Activated naive CD4-positive, alpha-beta T cell treated with anti-CD3 and anti-CD28 coated beads for 36 hours (primary cell): ENCODE measurements at places on chromosomes 2 and 18.

- H3K4me3 ChIP-seq = no peak overlapping the region
- H3K27me3 ChIP-seq = no peaks in the 10 kb centered on the region
Measured at GRCh38 chr18:76951456-76952247, 129.3 kb downstream of the ZNF236 start.

- peak overlapping the region; percentile 97 for H3K4me3 ChIP-seq
- peaks cover 14% of the 10 kb centered on the region for H3K4me1 ChIP-seq
- H3K27me3 ChIP-seq = no peaks in the 10 kb centered on the region
- peak overlapping the region; percentile 71 for H3K27ac ChIP-seq
Measured at GRCh38 chr2:108787216-108787541, 608 bp downstream of the CCDC138 start.

DNA sequence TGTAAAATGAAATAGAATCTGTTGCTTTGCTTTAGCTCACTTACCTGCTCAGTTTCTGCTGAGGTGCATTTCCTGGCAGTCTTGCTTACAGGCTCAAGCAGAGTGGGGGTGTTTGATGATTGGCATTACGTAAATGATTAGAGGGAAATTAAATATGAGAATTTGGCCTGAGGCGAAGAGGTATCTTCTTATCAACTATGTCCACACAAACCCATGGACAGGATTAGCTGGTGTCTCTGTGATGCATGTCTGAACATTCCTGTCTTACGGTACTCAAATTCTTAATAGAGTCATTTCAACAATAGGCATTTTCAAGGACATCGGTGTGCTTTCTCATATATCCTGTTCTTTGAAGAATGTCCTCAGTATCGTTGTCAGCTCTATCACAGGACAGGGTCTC lies 102.1 kb downstream of the PRPF40A start:
- no peaks in the 10 kb centered on the region for H3K27me3 ChIP-seq
- H3K4me3 ChIP-seq = no peak overlapping the region
- no peaks in the 10 kb centered on the region for H3K36me3 ChIP-seq

DNA sequence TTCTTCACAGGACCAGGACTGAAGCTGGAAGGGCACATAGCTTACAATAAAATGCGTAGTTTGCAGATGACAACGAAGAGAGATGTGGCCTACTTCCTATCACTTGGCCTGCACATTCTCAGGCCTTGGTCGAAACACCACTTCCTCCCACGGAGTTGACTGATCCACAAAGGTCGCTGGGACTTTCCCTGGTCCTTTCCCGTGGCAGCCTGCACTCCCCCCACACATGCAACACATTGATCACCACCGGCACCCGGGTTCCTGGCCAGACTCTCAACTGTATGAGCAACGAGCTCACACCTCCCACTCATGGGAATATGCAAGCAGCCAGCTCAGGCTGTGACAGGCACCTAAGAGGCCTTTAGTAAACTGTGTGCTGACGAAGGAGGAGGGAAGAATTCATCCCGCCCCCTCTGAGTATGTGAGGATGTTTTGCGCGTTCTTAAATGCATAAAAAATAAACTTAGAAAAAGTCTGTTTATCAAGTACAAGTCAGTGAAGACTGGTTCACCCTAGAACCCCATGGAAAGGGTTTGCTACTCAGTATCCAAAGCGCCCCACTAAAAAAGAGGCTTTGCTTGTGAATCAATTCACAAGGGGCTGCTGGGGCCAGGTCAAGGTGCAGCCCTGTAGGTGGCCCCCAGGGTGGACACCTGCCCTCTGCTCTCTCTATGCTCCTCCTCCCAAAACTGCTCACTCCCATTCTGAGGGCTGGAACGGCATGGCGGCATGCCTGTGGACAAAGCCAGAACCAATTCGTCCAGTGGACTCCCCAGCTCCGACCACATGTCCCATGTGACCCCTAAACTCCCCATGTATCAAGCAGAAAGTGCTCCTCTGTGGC lies 154.3 kb downstream of the EIPR1 start:
- no peaks in the 10 kb centered on the region for H3K27me3 ChIP-seq
- peak overlapping the region; percentile 35 for H3K4me3 ChIP-seq
- H3K4me1 ChIP-seq = peaks cover 44% of the 10 kb centered on the region
- peaks cover 40% of the 10 kb centered on the region for H3K36me3 ChIP-seq
- H3K27ac ChIP-seq = peak overlapping the region; percentile 100

DNA sequence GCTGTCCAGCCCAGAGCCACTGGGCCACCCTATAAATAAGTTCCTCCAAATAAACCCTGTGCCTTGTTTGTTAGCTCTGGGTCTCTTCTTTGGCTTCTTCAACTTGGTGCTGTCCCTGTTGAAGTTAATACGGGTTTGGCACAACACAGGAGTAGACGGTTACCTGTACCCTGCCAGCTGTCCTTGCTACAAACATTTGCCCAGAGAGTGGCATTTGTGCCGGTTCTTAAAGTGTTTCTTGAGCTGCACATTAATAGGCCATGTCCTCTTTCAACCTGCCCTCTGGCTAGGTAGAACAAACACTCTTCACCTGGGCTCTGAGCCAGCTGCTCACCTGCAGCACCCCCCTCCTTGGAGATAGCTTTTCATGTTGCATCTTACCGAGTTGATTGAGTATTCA lies 139.2 kb downstream of the NEDD4L start:
- no peak overlapping the region for H3K4me3 ChIP-seq
- no peaks in the 10 kb centered on the region for H3K4me1 ChIP-seq
- no peaks in the 10 kb centered on the region for H3K27me3 ChIP-seq
- no peak for DNase-seq
- no peak overlapping the region for H3K27ac ChIP-seq

GRCh38 chr2:2800697-2801096 lies 469.6 kb upstream of the MYT1L start:
- H3K4me1 ChIP-seq = no peaks in the 10 kb centered on the region
- H3K36me3 ChIP-seq = no peaks in the 10 kb centered on the region
- no peak overlapping the region for H3K4me3 ChIP-seq
- DNase-seq = no peak

GRCh38 chr2:179348906-179349305 lies 84.3 kb upstream of the SESTD1 start:
- no peaks in the 10 kb centered on the region for H3K27me3 ChIP-seq
- H3K36me3 ChIP-seq = no peaks in the 10 kb centered on the region
- H3K4me1 ChIP-seq = no peaks in the 10 kb centered on the region
- no peak for DNase-seq

- no peaks in the 10 kb centered on the region for H3K36me3 ChIP-seq
- DNase-seq = no peak
- no peak overlapping the region for H3K27ac ChIP-seq
- no peaks in the 10 kb centered on the region for H3K27me3 ChIP-seq
Measured at GRCh38 chr18:48580066-48580465, 41.2 kb downstream of the CTIF start.

DNA sequence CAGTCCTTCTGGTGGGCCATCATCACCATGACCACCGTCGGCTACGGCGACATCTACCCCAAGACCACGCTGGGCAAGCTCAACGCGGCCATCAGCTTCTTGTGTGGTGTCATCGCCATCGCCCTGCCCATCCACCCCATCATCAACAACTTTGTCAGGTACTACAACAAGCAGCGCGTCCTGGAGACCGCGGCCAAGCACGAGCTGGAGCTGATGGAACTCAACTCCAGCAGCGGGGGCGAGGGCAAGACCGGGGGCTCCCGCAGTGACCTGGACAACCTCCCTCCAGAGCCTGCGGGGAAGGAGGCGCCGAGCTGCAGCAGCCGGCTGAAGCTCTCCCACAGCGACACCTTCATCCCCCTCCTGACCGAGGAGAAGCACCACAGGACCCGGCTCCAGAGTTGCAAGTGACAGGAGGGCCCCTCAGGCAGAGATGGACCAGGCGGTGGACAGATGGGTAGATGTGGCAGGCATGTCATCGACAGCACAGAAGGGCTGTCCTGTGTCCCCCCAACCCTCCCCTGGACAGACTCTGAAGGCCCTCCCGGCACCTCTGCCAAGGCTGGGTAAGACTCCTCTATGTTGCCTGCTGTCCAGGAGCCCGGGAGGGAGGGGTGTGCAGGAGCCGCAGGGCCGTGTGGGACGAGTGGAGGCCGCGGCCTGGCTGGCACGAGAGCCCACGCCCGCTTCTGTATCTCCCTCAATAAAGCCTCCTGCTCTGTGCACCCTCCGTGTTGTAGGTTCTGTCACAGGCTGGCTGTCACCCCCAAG lies 2.0 kb downstream of the KCNF1 start:
- peaks cover 9% of the 10 kb centered on the region for H3K4me1 ChIP-seq
- H3K27me3 ChIP-seq = peaks cover 32% of the 10 kb centered on the region
- H3K4me3 ChIP-seq = no peak overlapping the region

GRCh38 chr2:23620841-23621341 lies 235.9 kb downstream of the KLHL29 start:
- DNase-seq = no peak
- no peaks in the 10 kb centered on the region for H3K27me3 ChIP-seq
- H3K27ac ChIP-seq = no peak overlapping the region
- no peak overlapping the region for H3K4me3 ChIP-seq
- no peaks in the 10 kb centered on the region for H3K4me1 ChIP-seq

DNA sequence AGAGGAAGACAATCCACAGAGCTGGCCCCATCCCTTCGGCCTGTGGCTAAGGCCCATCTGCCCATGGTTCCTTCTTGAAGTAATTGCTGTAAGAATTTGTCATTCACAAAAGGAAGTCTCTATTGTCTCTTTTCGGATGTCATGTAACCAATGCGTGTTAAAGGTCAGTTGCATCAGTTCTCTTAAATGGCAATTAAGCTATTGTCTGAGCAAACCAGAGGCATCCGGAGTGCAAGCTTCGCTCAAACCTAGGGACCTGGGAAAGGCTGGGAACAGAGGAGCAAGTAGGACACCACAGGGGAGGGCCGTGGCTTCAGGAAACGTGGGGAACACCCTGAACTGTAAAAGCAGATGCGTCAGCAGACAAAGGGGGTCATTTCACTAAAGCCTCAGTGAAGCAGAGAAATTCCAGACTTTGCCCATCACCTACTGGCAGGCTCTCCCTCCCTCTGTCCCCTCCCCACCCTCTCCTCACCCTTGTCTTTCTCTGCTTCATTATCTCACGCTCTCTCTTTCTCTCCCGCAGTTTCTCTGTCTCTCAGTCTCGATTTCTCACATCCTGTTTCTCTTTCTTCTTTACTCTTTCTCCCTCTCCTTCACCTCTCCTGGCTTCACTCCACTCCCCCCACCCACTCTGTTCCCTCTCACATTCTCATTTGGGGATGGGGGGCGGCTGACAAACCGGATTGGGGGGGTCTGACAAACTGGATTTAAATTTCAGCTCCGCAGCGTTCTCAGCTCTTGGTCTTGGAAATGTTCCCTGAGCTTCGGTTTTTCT lies 204.6 kb upstream of the TNP1 start:
- peaks cover 2% of the 10 kb centered on the region for H3K27me3 ChIP-seq
- H3K36me3 ChIP-seq = no peaks in the 10 kb centered on the region
- no peaks in the 10 kb centered on the region for H3K4me1 ChIP-seq
- H3K27ac ChIP-seq = no peak overlapping the region
- DNase-seq = no peak
- no peak overlapping the region for H3K4me3 ChIP-seq

DNA sequence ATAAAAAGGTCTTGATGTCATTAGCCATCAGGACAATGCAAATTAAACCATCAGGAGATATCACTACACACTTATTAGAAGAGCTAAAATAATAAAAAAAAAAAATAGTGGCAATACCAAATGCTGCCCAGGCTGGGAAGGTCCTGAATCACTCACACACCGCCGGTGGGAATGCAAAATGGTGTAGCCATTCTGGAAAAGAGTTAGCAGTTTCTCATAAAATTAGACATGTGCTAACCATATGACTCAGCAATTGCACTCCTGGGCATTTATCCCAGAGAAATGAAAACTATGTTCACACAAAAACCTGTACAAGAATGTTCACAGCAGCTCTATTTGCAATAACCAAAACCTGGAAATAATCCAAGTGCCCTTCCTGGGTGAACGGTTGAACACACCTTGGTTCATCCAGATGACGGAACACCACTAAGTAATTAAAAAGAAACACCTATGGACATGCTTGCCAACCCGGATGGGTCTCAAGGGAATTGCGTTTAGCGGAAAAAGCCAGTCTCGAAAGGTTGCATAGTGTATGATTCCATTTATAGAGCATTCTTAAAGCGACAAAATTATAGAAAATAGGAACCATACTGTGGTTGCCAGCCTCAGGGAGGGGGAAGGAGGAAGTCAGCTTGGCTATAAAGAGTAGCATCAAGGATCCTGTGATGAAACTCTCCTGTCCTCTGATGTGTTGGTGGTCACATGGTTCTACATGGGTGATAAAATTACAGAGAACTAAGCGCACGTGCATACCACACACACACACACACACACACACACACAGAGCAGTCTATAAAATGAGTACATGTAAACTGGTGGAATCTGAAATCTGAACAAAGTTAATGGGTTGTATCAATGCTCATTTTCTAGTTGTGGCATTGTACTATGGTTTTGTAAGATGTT lies 4.6 kb downstream of the MBP start:
- H3K4me3 ChIP-seq = peak overlapping the region; percentile 38
- H3K4me1 ChIP-seq = peaks cover 77% of the 10 kb centered on the region
- H3K36me3 ChIP-seq = peaks cover 20% of the 10 kb centered on the region
- peak overlapping the region; percentile 73 for H3K27ac ChIP-seq
- peak; percentile 55 for DNase-seq

DNA sequence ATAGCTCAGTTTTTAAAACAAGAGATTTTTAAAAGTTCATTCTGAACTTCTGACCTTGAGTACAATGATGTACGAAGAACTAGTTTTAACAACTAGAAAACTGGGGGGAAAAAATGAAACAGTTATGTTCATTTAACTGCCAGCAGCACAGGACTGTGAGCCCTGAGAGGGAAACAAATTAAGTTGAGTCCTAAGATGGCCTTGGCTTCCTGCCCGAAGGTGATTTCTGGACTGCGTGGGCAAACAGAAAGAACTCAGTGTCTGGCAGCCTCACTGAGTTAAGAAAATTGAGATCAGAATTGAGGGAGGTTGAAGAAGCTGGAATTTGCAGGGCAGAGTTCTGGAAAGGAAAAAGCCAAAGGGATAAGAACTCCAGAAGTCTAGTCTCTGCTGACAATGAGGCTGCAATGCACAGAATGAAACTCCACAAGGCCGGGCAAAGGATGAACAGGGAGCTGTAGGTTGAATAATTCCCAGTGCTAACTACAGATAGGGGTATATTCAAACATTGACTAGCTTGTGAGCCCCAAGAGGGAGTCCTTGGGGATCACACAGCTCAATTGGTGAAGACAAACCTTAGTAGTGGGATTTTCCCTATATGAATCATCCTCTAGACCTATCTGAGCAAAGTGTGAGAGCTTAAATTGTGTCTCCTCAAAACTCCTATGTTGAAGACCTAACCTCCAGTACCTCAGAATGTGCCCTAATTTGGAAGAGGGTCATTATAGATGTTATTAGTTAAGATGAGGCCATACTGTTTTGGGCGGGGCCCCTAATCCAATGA lies 13.1 kb upstream of the CRACDL start:
- no peak overlapping the region for H3K27ac ChIP-seq
- H3K4me3 ChIP-seq = no peak overlapping the region
- H3K4me1 ChIP-seq = no peaks in the 10 kb centered on the region
- no peak for DNase-seq

DNA sequence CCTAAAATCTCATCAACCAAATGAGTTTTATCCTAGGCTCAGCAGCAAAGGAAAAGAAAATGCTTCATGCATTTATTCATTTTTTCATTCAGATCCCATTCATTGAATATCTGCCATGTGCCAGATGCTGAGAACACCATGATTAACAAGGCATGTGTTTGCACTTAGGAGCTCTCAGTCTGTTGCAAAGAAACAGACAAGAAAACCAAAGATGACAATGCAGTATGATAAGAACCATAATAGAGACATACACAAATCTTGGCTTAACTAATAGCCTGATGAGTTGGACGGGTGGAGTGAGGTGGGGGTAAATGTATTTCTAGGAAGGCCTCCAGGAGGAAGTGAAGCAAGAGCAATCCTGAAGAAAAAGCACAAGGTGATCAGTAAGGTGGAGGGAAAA lies 177.8 kb upstream of the SCN7A start:
- no peaks in the 10 kb centered on the region for H3K27me3 ChIP-seq
- H3K4me3 ChIP-seq = no peak overlapping the region
- H3K36me3 ChIP-seq = no peaks in the 10 kb centered on the region
- H3K27ac ChIP-seq = no peak overlapping the region
